ENCODE measurements at places on chromosomes 1 and 21. TPM values are rescaled to one million over a fixed set of nuclear protein-coding genes. Genes with fewer than 3 reads are reported as not detected.

- DNase-seq, result no peak
These were observed 99.7 kb downstream of the HIVEP3 start for GRCh38 chr1:41819069-41819468.

SPRR2A gene
- total RNA-seq, result not detected

DNA sequence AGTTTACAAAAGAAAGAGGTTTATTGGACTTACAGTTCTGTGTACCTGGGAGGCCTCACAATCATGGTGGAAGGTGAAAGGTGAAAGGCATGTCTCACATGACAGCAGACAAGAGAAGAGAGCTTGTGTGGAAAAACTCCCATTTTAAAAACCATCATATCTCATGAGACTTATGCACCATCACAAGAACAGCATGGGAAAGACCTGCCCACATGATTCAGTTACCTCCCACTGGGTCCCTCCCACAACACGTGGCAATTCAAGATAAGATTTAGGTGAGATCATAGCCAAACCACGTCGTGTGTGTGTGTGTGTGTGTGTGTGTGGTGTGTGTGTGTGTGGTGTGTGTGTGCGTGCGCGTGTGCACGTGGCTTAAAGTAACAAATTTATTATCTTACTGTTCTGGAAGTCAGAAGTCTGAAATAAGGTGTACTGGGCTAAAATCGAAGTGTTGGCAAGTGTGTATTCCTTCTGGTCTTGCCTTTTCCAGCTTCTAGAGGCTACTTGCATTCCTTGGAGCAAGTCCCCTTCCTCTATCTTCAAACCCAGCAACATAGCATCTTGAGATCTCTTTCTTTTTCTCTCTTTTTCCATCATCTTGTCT, 48.1 kb upstream of the MPC2 start:
- DNase-seq, result peak; percentile 43

GRCh38 chr1:212630158-212630900, 21.8 kb downstream of the ATF3 start:
- peak; percentile 75 for DNase-seq

GRCh38 chr1:212975111-212975918, 25.0 kb downstream of the VASH2 start:
- DNase-seq, result no peak

DNA sequence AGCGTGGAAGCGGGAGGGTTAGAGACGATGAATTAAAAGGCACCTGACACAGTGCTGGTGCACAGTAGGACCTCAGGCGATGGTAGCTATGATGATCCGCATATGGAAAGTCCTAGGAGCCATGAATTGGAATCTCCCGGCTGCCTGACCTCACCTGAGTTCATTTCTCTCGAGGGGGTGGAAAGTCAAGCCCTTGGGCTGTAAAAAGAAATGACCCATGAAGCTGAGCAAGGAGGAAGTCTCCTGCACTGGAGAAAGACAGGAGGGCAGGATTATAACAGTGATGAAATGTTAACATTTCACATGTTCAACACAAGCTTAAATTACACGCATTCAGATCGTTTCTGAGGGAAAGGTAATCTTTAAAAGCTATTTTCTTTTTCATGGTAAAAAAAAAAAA, 481.2 kb downstream of the MATN1 start:
- no peak for DNase-seq

- no peak for DNase-seq
These were observed 3.6 kb downstream of the CHAF1B start for GRCh38 chr21:36388835-36389234.

- DNase-seq, result no peak
These were observed 28.3 kb downstream of the CAPZB start for GRCh38 chr1:19456968-19457441.

DNA sequence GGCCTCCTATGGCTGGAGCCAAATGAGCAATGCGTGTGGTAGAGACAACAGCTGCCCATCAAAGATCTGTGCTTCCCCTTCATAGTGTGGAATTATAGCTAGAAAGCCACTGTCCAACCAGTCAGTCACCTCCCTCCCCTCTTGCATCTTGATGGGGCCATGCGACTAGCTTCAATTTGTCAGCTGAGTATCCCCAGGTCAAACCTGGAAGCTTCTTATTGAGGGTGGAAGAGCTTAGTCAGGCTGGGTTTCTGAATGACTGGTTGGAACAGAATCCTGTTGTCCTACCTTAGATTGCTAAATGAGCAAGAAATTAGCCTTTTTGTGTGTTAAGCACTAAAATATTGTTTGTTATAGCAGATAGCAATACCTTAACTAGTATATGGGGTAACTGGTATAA, 625.4 kb downstream of the PTPRC start:
- peak; percentile 17 for DNase-seq

GRCh38 chr1:243933495-243933894, 83.5 kb upstream of the AKT3 start:
- DNase-seq, result no peak

AGMAT gene
- 21.6 TPM for total RNA-seq

S100A14 gene
- not detected for total RNA-seq

GRCh38 chr1:240111558-240111957, 19.9 kb downstream of the FMN2 start:
- DNase-seq, result no peak
